ENCODE measurements at places on chromosomes 16 and 17.

GRCh38 chr16:9077091-9077809, 14.2 kb upstream of the HAPSTR1 start:
- peak; percentile 12 for DNase-seq

DNA sequence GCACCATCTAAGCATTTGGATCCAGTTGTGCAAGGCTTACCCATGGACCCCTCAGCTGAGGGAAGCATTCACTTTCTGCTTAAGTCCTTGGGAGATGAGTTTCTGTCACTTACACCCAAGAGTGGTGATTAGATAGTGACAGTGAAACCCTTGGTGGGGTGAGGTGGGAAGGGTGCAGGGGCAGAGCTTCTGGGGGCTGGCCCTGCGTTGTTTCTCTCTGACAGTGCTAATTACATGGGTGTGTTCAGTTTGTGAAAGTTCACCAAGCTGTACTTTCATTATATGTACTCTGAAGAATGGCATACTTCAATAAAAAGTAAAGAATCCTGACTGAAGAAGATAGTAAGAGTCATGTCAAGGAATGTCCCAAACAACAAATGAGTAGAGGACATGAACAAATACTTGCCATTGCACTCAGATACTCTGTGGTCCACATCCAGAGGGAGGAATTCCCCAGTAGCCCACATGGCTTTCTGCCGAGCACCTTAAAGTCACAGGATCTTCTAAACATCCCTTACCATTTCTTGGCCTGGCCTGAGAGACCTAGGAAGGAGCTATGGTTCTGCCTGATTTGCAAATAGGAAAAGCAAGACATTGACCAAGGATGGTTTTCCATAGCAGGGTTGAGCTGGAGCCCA, 8.4 kb downstream of the CHST6 start:
- no peak for DNase-seq

DNA sequence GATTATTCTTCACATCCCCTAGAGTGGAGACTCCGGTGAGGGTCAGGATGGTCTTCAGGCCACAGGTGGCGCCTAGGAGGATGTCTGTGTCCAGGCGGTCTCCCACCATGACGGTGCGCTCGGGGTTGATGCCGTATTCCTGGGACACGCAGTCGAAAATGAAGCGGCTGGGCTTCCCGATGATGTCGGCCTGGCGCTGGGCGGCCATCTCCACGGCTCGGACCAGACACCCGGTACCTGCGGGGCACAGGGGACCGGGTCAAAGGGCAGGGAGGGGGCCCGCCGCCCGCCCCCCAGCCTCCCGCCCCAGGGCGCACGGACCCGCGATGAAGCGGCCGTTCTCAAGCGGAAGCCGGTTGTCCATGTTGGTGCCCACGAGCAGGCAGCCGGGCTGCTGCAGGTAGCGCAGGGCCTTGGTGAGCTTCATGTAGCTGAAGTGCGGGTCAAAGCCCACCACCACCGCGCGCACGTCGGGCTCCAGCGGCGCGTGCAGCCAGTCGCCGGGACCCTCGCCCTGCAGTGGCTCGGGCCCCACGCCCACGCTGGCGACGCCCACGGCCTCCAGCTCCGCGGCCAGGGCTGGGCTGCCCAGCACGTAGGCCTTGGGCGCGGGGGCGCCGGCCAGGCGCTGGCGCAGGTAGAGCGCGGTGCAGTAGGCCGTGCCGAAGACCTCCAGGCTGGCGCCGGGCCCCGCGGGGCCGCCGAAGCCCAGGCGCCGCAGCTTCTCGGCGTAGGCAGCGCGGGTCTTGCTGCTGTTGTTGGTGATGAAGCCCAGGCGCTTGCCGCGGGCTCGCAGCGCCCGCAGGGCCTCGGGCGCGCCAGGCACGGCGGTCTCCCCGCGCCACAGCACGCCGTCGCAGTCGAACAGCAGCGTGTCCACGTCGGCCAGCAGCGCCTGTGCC, 572 bp downstream of the PGP start:
- peak; percentile 47 for DNase-seq

DNA sequence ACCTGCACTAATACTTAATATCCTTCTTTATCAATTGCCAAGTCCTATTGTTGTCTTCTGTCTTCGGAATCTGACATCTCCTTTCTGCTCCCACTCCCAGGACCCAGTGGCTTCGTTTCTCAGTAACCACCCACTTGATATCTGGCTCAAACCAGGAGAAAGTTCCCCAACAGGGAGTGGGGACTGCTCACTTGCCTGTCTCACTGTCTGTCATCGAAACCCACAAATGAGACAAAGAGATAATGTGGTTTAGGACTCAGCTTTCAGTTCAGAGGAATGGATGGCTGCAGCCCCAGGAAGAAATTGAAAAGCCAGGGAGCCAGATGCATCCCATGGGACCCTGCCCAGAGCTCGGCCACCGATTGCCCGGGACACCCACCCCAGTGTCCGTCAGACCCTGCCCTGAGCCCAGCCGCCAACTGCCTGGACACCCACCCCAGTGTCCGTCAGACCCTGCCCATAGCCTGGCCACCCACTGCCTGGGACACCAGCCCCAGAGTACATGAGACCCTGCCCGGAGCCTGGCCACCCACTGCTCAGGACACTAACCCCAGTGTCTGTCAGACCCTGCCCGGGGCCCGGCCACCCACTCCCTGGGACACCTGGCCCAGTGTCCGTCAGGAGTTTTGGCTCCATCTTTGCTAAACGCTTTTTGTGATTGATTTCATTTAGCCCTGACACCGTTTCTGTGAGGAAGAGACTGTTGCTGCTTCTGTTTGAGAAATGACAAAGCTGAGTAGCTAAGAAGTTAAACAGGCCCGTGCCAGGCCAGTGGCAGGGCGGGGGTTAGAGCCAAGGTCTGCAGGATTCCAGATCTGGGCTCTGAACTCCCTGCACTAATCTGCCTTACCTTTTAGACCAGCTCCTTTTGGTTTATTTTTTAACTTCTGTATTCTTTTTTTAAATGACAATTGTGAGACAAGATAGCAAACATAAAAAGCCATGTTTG, 251.4 kb downstream of the PHKB start:
- DNase-seq, result no peak

DNA sequence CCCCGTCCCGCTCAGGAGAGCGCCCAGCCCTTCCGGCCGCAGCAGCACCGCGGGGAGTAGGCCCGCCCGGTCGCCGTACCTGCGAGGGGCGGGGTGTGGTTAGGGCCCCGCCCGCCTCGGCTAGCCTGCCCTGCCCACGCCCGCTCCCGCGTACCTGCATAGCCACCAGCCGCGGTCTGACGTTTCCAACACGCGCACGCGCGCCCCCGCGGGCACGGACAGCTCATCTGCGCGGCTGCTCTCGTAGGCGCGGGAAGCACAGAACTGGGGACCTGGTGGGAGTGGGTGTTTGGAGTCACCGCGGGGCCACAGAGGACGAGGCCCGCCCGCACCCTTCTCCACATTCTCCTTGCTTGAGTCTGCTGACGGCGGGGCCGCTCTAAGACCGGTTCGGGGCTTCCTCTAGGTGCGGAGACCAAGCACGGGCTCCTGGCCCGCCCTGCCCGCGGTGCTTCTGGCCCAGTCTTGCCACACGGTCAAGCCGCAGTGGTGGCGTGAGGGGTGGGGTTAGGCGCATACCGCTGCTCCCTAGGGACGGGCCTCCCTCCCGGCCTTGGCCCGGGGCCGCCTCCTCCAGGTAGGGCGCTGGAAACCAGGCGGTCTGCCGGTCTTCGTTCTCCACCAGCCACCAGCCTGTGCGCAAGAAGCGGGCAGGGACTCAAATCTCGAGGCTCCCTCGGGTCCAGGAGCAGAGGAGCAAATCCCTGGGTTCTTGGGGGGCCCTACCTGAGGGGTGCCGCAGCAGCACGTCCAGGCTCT, 1.8 kb downstream of the NOXO1 start:
- no peak for DNase-seq

DNA sequence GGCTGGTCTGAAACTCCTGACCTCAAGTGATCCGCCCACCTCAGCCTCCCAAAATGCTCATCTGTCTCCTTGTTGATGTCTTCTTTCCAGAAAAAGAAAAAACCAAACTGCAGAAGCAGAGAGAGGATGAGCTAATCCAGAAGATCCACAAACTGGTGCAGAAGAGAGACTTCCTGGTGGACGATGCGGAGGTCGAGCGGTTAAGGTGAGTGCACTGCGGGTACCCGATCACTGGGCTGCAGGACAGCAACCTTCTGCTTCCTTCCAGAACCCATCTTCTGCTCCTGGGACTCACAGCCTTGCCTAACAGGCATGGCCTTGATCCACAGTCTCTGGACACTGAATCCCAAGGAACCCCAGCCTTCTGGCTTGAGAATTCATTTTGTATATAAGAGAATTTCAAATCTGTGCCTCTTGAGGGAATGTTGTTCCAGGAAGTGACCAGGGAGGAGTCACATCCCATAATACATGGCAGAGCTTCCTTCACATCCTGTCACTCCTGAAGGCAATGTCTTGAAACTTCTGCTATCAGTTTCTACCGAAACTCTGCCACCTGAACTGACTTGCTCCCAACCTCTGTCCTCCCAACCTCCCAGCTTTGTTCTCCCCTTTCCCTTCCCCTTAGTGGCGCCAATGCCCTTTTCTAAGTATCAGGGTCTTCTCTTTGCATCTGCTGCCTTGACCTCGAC, 61.7 kb downstream of the MARF1 start:
- no peak for DNase-seq

DNA sequence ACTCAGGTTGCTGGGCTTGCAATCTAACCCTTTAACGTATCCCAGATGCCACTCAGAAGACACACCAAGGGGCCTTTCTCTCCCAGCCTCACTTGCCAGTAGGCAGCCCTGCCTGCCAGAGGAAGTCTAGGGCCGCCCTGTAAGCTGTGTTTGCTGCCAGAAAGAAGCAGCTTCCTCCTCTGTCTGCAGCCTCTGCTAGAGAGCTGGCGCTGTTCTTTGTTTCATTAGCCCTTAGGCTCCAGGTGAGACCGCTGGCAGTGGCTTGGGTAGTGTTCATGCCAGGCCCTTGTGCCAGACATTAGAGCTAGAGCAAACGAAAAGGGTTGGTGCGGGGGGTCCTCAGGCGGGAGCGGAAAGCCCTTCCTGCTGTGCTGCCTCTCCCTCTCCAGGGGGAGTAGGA, 8.9 kb downstream of the CTRL start:
- DNase-seq, result no peak

DNA sequence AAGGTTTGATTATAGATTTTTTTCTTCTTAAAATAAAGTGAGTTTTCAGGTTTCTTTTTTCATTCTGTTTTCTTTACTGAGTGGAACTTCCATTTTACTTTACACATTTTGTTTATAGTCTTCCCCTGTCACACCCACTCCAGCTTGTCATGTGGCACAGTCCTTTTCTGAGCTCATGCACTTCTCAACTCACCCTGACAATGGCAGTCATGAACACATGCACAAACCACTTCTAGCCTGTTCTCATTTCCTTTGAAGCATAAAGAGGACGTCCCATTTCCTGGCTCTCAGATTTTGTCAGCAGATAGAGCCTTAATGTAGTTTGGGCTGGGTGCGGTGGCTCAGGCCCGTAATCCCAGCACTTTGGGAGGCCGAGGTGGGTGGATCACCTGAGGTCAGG, 168.0 kb downstream of the AHSP start:
- peak; percentile 88 for DNase-seq

GRCh38 chr17:28916302-28916934, 13.5 kb upstream of the DHRS13 start:
- DNase-seq, result peak; percentile 14
